ENCODE measurements at places on chromosomes 1 and 21.

GRCh38 chr1:152968248-152968647, 2.2 kb upstream of the SPRR4 start:
- DNase-seq, result no peak

DNA sequence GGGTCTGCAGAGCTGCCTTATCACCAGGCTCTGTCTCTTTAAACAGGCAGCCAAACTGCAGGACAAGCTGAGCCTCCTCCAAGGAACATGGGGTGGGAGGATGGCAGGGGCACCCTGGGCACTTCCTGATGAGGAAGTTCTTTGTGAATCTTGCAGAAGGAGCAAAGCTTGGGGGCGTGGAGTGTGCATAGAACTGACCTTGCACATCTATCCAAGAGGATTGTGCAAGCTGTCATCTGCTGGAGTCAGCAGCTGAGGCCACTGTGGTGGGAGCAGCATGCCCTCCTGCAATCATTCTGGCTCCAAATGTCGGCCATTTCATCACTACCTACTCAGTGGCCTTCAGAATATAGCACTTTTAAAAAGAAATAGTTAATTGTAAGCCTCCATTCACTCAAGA, 182.2 kb downstream of the AJAP1 start:
- DNase-seq, result no peak

DNA sequence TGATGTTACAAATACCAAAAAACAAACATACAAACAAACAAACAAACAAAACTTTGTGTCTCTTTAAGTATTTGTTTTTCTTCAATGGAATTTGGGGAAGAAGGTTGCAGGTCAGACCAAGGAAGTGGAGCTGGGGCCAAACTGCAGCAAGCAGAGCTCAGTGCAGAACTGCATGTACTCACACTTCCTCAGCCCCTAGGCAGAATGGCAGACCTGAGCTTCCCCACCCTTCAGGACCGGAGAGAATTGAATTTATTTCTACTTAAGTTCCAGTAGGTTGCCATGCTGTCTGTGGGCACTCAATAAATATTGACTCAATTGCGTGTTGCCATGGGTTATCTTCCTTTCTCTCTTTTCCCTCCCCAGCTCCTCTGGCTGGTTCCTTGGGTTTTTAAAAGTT, 173.6 kb downstream of the PTGER3 start:
- no peak for DNase-seq

DNA sequence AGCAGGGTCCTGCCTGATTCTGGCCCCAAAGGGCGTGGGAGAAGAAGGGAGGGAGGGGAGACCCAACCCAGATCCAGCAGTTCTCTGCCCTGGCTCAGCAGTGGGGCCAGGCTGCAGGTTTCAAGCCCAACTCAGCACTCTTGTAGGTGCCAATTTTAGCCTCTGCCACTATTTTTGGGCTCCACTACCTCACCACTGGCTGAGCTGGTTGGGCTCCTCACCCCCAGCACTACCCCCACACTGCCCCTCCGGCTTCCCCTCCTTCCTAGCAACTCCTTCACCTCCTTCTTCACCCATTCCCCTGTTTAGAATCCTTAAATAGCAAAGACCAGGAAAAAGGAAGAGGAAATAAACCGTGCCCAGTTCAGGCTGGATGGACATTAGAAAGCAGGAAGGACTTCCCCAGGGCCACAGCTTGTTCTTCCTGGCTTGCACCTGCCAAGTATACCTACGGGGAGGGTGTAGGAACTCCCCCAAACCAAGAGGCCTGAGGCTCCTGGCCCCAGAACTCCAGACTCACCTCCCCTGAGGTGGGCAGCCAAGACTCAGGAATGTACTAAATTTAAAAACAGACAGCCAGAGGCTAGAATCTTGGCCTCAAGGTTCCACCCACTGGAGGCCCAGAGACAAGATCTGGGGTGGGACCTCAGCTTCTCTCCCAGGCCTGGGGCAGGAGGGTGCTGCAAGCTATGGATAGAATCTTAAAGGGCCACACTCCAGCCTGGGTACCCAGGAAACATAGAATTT, 1.4 kb upstream of the ARHGEF2 start:
- peak; percentile 6 for DNase-seq

DNA sequence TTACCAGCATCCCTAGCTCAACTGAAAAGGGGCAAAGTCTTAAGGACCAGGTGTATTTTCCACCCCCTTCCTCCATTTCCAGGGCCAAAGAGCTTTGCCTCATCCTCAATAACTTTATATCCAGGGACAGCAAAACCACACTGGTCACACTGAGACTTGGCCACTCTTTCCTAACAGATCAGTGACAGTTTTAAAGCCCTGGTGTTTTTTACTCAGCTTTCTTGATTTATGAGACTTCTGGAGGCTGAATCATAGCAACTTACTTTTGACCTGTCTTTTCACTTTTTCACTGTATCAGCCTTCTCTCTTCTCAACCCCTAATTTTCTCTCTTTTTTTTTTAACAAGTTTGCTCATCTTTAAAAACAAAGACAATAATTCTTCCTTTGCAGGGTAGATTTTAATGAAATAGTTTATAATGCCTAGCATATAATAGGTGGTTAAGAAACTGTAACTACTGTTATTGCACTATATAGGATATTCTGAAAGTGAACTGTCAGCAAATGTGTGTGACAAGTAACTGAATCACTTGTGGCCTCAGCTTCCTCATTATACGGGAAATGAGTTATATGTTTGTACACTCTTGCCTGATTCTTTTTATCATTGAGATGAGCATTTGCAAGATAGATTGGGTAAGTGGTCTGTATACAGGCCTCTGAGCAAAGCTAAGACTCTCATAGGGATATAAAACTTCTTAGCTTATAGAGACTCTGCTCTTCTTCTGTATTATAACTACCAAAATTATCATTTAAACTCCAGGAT, 19.7 kb upstream of the DYNLT5 start:
- DNase-seq, result no peak

DNA sequence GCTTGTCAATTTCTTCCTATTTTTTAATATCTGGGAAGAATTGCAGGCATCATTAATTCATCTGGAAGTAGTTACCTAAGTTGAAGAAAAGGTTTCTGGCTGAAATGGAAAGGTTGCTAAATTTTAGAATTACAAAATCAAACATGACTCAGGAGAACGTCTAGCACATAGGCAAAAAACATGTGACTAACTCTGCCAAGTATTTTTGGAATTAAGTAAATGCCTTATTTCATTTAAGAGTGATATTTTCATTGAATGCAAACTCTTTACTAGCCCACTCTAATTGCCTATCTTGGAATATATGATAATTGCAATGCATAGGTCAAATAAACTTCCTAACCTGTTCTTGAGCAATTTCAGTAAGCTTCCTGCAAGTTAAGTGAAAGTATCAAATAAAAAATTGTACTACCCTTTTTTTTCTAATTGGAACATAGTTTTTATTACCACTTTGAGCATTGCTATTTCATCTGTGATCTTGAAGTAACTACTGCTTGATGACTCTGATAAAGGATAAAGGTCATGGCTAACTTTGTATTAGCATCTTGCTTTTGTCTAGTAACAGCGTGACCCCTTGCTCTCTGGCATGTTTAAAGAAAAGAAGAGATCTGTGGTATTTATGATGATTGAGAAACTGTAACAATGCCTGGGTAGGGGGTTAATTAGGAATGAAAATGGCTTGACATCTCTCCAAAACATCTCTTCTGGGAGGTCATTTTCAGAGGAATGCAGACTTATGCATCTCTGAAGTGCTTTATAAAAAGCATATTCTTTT, 208.3 kb upstream of the NCAM2 start:
- DNase-seq, result no peak

DNA sequence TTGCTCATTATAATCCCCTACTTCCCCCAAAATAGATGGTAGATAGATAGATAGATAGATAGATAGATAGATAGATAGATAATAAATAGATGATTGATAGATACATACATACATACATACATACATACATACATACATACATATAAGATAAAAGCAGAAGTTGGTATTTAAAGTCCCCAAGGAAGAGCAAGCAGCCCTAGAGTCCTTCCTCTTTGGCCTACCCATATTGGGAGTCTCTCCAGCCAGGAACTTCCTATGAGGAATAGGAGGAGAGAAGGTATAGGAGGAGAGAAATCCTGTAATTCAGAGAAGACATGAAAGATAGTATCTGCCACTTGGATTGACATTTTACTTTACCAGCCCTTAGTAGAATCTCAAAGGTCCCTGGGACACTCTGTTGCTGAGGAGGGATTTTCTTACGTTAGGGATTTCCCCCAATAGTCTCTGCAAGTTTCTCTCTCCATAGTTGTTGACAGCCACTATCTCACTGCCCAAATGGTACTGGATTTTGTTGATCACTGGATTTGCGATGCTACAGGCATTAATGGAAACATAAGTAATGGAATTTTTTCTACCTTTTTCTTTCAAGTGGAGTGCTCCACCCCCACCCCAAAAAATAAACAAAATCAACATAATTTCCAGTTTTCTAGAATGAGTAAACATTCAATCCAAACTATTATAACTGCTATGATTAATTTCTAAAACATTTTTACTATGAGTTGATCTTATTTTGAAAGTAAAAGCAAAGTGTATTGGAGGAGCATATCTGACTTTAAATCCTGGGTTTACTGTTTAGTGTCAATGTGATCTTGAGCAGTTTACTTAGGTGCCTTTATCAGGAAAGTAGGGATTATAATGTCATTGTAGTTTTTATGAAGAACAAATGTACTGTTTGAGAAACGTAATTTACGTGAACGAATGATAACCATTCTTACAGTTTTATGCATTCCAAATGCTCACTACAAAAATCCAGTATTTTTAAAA, 93.2 kb upstream of the TNFSF4 start:
- no peak for DNase-seq

DNA sequence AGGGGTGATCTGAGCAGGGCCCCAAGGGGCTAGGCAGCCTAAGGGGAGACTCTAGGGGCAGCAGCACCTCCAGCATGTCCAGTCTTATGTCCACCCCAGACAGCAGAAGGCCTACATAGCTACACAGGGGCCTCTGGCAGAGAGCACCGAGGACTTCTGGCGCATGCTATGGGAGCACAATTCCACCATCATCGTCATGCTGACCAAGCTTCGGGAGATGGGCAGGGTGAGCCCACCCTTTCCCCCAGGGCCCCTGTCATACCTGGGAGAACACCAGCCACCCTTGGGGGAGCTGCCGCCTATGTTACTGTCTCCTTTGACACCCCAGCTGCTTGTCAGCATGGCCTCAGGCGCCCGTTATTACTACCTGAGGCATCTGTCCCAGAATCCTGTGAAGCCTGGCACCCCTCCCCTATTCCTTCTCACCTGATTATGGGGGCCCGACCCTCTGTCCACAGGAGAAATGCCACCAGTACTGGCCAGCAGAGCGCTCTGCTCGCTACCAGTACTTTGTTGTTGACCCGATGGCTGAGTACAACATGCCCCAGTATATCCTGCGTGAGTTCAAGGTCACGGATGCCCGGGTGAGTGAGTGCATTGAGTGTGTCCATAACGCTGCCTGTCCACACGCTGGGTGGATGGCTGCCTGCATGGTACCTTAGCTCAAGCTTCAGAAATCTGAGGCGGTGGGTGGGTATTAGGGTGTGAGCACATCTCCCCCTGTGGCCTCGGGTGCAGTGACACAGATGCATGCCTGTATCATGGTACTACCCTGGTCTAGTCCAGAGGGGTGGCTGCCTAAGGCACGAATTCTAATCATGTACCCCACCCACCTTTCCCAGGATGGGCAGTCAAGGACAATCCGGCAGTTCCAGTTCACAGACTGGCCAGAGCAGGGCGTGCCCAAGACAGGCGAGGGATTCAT, 29.7 kb upstream of the KDM4A start:
- no peak for DNase-seq

DNA sequence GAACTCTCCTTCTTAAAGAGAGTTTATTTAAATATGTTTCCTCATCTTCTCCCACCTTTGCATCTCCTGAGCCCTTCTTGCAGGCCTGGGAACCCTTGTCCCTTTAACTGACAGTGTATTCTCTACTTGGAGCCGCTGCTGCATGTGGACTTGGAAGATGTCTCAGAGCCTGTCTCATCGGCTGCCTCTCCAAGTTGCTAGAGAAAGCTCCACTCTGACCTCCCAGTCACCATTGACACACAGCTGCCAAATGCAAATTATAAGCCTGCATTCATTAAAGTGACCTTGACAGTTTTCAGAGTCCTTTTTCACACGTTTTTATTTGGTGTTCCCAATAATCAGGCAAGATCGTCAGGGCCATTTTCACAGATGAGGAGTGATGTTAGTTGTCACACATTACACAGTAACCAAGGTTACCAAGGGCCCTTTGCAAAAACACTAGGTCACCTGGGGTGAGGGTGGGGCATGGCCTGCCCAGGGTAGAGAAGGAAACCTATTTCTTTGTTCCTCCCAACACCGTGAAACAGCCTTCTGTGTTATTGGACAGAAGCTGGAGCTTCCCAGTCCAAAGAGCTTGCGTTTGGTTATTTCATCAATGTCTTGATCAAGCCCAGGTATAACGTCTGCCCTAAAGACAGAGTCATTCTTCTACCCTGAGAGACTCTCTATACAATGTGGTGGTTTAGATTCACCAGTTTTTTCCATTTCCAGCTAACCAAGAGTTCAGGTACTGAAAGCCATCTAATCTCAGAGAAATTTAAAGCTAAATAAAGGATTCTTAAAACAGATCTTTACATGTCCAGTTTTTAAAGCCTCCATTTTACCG, 164.1 kb downstream of the GALNT2 start:
- no peak for DNase-seq

- no peak for DNase-seq
These were observed 66.8 kb downstream of the SAMSN1 start for GRCh38 chr21:14479241-14479786.

DNA sequence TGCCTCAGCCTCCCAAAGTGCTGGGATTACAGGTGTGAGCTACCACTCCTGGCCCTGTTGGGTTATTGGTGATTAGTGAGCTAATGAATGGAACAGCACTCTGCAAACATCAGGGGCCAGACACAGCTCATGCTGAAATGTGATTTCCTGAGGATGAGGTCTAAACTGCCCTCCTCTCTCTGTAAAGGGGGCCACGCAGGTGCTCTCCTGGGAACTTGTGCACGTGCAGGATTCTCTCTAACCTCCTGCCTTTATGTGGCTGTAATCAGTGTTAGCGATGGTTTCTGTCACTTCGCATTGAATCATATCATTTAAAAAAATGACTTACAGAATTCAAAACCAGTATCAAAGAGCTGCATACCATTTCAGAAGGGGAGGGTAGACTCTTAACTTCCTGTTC, 3.6 kb downstream of the GPR157 start:
- no peak for DNase-seq

Data from stimulated activated CD4-positive, alpha-beta T cell treated with anti-CD3 and anti-CD28 coated beads, Interleukin-1b, Interleukin-23, amount 100 ng/mL, for 48 hours (primary cell).